ENCODE measurements at places on chromosomes 7 and 10.

DNA sequence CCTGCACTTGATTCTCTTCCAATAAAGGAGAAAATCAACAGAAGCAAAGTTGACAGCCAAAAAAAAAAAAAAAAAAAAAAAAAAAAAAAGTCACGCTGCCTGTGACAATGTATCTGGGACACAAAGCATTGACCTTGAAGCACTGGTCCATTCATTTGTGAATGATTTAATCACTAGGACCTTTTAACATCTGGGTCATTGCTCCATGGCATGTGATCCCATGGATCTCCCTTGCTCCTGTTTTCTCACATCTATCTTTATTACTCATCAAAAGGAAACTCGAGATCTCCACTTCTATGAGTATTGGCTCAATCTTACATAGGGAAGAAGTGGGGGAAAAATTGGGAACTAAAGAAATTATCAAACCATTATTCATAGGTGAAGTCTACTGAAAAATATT is 89.6 kb upstream of the SMIM30 start:
- DNase-seq, result no peak

GRCh38 chr10:78914060-78914378 is 154.7 kb upstream of the ZMIZ1 start:
- DNase-seq, result no peak

GRCh38 chr10:17527514-17528146 is 73.2 kb upstream of the ST8SIA6 start:
- DNase-seq, result no peak

- no peak for DNase-seq
Measured at GRCh38 chr10:94608559-94608958, 63.0 kb downstream of the HELLS start.

- no peak for DNase-seq
Measured at GRCh38 chr7:13839063-13839462, 150.4 kb downstream of the ETV1 start.

GRCh38 chr10:102647443-102648268 is 3.4 kb downstream of the TRIM8 start:
- no peak for DNase-seq
